Right renal pelvis (tissue), 4 donors: ENCODE measurements at places on chromosomes 13 and 19.

GRCh38 chr13:88461272-88462009 lies 790.3 kb downstream of the SLITRK5 start:
- no peak for DNase-seq

DNA sequence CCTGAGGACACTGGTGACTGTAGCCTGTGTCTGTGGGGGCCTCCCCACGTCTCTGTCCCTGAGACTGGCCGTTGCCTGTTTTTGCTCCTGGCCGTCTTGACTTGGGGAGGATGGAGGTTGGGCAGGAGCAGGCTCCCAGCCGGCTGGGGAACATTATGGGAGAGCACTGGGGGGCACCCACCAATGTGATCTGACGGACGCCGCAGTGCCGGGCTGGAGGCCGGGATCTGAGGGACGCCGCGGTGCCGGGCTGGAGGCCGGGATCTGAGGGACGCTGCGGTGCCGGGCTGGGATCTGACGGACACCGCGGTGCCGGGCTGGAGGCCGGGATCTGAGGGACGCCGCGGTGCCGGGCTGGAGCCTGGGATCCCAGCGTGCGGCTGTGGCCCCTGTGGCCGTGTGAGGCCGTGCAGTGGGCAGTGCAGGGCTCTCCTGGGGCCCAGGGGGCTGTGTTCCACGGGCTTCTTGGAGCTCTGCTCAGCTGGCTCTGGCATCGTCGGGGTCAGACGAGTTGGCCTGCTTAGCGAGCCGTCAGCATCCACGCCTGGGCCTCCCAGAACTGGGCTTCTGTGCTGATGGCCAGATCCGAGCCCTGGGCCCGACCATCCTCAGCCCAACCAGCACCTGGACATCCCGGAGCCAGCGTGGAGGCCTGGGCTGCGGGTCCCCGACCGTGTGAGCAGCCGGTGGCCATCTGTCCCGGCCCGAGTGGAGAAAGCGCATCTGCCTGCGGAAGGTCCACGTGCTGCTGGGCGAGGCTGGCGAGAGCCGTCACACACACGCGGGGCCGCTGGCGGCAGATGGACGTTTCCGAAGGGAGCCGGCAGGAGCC lies 45.8 kb downstream of the GAS6 start:
- DNase-seq, result no peak

DNA sequence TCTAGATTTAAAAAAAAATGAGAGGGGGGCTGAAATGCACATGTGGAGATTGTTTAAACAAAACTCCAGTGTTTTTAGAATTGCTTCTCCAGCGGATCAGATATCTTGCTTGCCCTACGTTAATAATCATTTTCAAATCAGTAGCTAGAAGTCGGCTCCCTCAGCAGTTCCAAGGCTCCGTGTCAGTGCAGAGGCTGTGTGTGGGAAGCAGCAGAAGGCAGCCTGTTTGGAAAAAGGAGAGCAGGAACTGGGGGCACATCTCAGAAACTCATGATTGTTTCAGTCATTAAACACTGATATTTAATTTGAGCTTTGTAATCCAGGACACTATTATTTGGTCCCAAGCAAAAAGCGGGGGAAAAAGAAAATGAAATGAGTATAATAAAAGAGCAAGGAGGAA lies 50.9 kb downstream of the SOX21 start:
- no peak for DNase-seq

DNA sequence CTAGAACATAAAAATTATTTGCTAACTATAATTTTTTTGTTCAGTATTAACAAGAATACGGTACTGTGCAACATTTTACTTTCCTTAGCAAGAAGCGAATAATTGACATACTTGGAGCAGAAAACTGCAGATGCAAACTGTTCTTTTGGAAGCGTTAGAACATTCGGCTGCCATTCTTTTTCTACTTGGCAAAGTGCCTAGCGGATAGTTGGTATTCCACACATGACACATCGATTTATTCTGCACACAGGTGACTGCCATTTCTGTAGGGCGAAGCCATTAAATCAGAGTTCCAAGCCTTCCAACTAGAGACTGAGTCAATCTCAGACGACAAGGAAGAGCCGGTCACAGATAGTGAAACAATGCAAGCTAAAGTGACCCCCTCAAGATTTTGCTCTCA lies 117.4 kb downstream of the TRPC4 start:
- DNase-seq, result no peak
